ENCODE measurements at places on chromosomes 2 and 18. TPM values are rescaled to one million over a fixed set of nuclear protein-coding genes. Genes with fewer than 3 reads are reported as not detected.

DNA sequence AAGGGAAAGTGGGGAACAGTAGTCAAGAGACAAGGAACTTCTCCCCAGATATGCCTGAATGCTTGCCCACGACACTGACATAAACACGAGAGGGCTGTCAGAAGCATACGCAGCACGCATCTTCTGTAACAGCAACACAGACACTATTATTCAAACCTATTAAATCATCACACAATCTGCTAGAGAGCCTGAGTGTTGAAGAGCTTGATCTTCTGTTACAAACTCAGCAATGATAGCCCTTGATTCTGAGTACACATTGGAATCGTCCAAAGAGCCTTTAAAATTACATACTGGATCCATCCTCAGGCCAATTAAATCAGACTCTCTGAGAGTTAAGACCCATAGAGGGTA, 111.6 kb downstream of the ZNF521 start:
- H3K27me3 ChIP-seq, result no peaks in the 10 kb centered on the region
- H3K36me3 ChIP-seq, result no peaks in the 10 kb centered on the region
- no peak overlapping the region for H3K4me3 ChIP-seq
- no peak overlapping the region for H3K27ac ChIP-seq
- H3K4me1 ChIP-seq, result no peaks in the 10 kb centered on the region

DNA sequence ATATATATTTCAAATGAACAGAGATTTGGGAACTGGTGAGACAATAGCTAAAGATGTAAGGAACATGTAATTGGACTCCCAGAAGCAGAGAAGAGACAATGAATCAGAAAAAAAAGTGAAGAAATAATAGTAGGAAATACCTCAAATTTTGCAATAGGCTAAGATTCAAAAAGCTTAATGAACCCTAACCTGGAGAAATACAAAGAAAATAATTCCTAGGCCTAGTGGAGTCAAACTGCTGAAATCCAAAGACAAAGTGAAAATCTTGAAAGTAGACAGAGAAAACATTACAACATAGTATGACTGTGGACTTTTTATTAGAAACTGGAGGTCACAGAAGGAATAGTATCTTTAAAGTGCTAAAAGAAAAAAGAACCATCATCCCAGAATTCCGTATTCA, 76.7 kb downstream of the LAMA3 start:
- no peak for DNase-seq
- H3K36me3 ChIP-seq, result no peaks in the 10 kb centered on the region
- no peak overlapping the region for H3K4me3 ChIP-seq
- H3K27me3 ChIP-seq, result no peaks in the 10 kb centered on the region
- no peak overlapping the region for H3K27ac ChIP-seq
- no peaks in the 10 kb centered on the region for H3K4me1 ChIP-seq

GRCh38 chr2:190820416-190820815, 60.2 kb upstream of the GLS start:
- H3K4me3 ChIP-seq, result no peak overlapping the region
- H3K27ac ChIP-seq, result no peak overlapping the region
- H3K27me3 ChIP-seq, result no peaks in the 10 kb centered on the region

DNA sequence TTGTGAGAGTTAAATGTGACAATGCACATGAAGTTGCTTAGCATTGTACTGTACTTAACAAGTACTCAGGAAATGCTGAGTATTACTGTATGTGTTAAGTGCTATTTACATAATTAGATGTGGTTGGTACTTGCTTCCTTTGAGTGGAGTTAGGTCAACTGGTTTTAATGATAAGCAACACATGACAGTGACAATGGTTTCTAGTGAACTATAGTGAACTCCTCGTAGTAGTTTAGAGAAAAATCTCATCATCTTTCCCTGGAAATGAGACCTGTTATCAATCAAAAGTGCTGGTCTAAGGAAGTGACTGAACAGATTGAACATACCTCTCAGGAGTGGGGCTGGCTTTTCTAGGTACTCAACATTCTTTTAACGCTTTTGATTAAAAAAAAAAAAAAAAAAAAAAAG, 29.2 kb upstream of the ZDBF2 start:
- H3K27ac ChIP-seq, result no peak overlapping the region
- no peak overlapping the region for H3K4me3 ChIP-seq
- H3K4me1 ChIP-seq, result no peaks in the 10 kb centered on the region
- no peaks in the 10 kb centered on the region for H3K27me3 ChIP-seq
- DNase-seq, result no peak

DNA sequence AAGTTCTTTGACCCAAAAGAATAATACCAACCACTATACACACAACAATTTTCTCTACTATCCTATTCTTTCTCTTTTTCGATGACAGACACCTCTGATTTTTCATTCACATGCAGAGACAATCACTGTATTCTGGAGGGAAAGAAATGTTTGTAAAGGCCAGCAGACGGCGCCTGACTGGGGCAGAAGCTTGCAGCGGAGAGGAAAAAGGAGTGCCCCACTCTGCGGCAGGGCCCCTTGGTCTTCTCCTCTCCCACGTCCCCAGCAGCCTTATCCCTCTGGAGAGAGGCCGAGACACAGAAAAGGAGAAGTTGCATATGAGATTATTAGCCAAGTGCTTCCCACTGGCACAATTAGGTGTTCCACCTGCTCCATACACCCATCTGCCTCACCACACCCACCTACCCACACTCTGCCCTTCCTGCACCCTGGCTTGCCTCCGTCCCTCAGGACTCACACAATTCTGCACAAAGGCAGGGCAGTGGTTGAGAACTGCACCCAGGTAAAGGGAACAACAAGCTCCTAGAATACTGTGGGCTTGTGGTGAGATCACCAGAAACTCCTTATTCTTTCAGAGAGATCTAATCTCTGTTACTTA, 687.3 kb downstream of the NRXN1 start:
- H3K4me3 ChIP-seq, result no peak overlapping the region
- H3K4me1 ChIP-seq, result no peaks in the 10 kb centered on the region
- no peaks in the 10 kb centered on the region for H3K27me3 ChIP-seq
- DNase-seq, result no peak

DNA sequence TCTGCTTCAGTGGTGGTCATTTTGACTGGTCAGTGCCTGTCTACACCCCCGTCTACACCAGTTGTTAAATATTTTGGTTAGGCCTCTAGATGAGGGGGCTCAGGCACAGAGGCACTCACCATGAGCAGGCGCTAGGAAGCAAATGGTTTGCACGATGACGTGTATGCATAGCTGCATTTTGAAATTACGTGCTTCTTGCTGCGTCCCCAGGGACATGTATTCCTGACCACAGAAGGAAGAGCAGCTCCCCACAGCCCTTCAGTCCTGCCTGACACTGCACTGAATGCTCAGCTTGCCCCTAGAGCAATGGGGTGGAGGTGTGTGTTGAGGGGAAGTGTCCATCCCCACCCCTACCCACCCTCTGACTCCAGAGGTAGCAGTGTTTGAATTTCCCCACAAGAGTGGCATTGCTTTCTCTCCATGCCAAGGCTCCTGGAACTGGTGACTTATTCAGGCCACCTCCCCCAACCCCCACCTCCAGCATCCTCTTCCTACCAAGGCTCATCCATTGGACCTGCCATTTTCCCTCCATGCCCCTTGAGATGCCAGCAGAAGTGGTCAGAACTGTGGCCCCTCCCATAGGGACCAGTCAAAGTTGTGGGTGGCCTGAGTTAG, 11.4 kb upstream of the ZAP70 start:
- DNase-seq, result peak; percentile 7
- no peak overlapping the region for H3K4me3 ChIP-seq
- no peaks in the 10 kb centered on the region for H3K27me3 ChIP-seq
- H3K36me3 ChIP-seq, result no peaks in the 10 kb centered on the region

DNA sequence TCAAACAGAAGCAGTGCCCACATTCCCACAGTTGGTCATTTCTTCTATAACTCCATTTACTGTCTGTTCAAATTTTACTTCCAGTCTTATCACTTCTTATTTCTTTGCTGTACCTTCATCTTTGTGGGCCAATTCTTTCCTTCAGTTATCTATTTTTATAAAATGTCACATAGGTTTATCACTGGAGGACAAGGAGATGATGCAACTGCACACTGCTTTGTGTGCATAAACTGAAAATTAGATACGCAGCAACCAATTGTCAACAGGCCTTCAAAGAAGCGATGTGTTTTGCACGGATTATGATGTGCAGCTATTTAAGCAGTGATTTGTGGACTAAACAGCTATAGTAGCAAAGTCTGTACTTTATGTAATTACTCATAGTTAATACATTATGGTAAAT, 726.8 kb upstream of the GCFC2 start:
- no peaks in the 10 kb centered on the region for H3K4me1 ChIP-seq
- no peak for DNase-seq
- no peak overlapping the region for H3K27ac ChIP-seq
- H3K4me3 ChIP-seq, result no peak overlapping the region

DNA sequence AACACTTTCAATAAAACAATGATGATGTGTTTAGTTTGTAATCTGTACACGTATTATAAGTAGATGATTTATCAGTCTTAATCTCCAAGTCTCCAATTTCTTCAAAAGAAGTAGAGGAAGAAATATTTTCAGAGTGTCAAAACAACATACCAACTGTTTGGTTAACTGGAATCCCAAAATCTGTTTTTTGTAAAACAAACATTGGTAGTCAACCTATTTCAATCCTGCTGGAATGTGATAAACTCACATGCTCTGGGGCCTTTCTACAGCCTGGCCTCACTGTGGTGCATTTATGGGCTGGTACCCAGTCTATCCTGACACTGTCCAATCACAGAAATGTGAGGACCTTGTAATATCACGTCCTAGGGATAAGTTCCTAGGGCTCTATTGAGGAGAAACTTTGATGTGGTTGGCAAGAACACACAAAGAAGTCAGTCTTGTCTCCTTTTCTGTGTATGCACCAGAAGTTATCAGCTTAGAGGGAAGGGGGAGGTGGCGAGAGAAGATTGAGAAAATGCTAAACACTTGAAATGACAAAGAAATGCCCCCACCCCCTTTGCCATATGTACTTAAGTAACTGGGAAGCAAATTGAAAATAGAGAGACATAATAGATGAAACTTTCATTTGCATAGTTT, 47.2 kb downstream of the PRKRA start:
- no peaks in the 10 kb centered on the region for H3K36me3 ChIP-seq
- H3K27ac ChIP-seq, result no peak overlapping the region
- DNase-seq, result no peak
- H3K4me3 ChIP-seq, result no peak overlapping the region
- H3K4me1 ChIP-seq, result no peaks in the 10 kb centered on the region
- no peaks in the 10 kb centered on the region for H3K27me3 ChIP-seq

DNA sequence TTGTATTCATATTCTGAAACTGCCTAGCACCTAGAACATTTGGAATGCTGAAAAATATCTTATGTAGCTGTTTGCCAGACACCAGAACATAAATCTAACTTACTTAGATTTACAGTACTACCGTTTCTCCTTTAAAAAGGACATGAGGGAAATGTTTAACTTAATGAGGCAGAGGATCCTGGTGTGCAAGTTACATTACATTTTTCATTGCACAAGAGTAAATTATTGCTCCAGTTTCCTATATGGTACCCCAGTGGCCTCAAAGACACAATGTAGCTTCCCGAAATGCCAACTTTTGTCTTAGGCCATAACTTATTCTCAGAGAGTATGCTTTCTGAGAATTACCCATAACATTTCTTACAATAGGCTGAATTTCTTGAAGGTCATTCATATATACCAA, 105.5 kb upstream of the DTNA start:
- H3K4me3 ChIP-seq, result no peak overlapping the region
- H3K4me1 ChIP-seq, result no peaks in the 10 kb centered on the region
- DNase-seq, result no peak

DNA sequence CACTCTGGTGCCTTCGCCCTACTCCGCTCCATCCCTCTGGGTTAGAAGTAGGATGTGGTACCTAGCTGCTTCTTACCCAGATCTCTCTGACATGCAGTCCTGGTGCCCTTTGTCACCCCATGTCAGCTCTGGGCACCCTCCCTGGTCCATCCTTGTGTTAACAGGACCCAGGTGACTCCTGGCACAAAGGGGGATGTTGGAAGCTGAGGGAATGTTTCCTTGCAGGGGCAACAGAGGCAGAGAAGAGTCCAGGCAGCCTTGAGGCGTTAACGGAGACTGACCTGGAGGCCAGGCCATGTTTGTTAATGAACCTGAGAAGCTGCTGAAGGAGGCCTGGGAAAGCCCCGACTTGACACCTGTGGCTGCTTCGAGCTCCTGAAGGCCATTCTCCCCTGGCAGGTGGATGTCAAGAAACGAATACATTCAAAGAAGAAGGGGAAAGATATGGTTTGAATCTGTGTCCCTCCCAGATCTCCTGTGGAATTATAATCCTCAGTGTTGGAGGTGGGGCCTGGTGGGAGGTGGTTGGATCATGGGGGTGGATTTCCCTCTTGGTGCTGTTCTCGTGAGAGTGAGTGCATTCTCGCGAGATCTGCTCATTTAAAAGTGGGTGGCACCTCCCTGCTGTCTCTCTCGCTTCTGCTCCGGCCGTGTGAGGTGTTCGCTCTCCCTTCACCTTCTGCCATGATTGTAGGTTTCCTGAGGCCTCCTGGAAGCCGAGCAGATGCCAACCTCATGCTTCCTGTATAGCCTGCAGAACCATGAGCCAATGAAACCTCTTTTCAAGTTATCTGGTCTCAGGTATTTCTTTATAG, 31.4 kb downstream of the NPPC start:
- no peak for DNase-seq
- no peaks in the 10 kb centered on the region for H3K36me3 ChIP-seq
- no peak overlapping the region for H3K4me3 ChIP-seq
- no peak overlapping the region for H3K27ac ChIP-seq
- no peaks in the 10 kb centered on the region for H3K4me1 ChIP-seq
- no peaks in the 10 kb centered on the region for H3K27me3 ChIP-seq

- DNase-seq, result peak; percentile 62
- no peaks in the 10 kb centered on the region for H3K27me3 ChIP-seq
- peaks cover 25% of the 10 kb centered on the region for H3K4me1 ChIP-seq
Measured at GRCh38 chr2:202376460-202377206, 506 bp downstream of the BMPR2 start.

DNA sequence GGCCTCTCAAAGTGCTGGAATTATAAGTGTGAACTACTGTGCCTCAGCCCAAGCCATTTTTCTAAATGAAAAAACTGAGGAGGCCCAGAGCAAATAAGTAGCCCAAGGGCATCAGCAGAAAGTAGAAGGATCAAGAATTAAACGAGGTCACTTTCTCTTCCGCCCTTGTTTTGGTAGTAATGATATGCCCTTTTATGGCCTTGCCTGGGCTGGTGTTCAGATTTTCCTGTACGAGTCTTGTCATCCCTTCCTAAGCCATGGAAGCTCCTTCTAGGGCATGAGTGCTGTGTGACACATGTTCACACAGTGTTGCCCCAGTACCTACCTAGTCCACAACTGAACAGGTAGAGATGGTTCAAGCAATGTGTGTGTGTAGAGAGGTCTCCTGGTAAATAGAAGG, 6.6 kb downstream of the HPCAL1 start:
- no peak for DNase-seq
- no peak overlapping the region for H3K27ac ChIP-seq
- H3K4me1 ChIP-seq, result peaks cover 25% of the 10 kb centered on the region
- H3K27me3 ChIP-seq, result no peaks in the 10 kb centered on the region
- H3K4me3 ChIP-seq, result no peak overlapping the region
- no peaks in the 10 kb centered on the region for H3K36me3 ChIP-seq

- no peak for DNase-seq
- no peaks in the 10 kb centered on the region for H3K4me1 ChIP-seq
- H3K27ac ChIP-seq, result no peak overlapping the region
- H3K27me3 ChIP-seq, result no peaks in the 10 kb centered on the region
- no peaks in the 10 kb centered on the region for H3K36me3 ChIP-seq
Measured at GRCh38 chr2:222134654-222135053, 164.1 kb downstream of the PAX3 start.

GRCh38 chr2:135890835-135891234, 14.6 kb upstream of the MCM6 start:
- no peaks in the 10 kb centered on the region for H3K36me3 ChIP-seq
- no peak for DNase-seq
- H3K4me3 ChIP-seq, result no peak overlapping the region
- no peaks in the 10 kb centered on the region for H3K27me3 ChIP-seq
- no peaks in the 10 kb centered on the region for H3K4me1 ChIP-seq
- no peak overlapping the region for H3K27ac ChIP-seq

The FSIP2 gene
- 0.11 TPM for total RNA-seq

The CDKL4 gene
- total RNA-seq, result 0.27 TPM

The CTDP1 gene
- total RNA-seq, result 10.4 TPM

The CNTNAP5 gene
- total RNA-seq, result not detected

Data from right lobe of liver (tissue), 6 donors.